Mesothelial cell of epicardium (in vitro differentiated cells): ENCODE measurements at places on chromosomes 6 and 20.

GRCh38 chr6:26304797-26305640 lies 60.0 kb upstream of the BTN3A2 start:
- peak; percentile 76 for DNase-seq

DNA sequence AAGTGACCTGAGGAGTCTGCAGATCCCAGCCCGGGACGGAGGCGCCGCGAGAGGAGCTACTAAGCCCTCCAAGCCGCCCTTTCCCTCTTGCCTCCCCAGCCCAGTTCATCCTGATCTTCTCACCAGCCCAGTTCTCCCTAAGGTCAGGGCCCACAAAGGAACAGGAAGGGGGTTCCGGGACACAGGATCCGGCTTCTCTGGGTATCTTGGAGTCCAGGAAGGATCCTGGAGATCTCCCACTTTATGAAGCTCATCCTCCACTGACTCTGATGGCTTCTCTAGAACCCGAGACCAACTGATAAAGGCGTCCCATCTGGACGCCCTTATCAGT lies 36.9 kb upstream of the HLA-C start:
- no peak for DNase-seq

DNA sequence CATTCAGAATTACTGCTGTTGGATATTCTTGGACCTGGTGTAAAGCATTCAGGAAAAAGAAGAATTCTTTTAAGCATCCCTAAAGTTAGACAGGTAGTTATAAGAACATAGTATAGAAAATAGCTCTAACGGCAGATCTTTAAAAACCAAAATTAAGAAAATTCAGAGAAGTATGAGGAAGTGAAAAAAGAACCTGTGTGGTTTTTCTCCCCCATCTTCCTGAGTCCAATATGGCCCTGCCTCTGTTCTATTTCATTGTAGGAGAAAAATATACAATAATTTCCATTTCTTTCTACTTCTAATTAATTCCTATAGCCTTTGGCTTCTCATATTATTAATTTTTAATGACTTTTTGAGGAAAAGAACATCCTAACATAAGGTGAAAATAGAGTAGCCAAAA lies 47.1 kb downstream of the FHL5 start:
- no peak for DNase-seq

DNA sequence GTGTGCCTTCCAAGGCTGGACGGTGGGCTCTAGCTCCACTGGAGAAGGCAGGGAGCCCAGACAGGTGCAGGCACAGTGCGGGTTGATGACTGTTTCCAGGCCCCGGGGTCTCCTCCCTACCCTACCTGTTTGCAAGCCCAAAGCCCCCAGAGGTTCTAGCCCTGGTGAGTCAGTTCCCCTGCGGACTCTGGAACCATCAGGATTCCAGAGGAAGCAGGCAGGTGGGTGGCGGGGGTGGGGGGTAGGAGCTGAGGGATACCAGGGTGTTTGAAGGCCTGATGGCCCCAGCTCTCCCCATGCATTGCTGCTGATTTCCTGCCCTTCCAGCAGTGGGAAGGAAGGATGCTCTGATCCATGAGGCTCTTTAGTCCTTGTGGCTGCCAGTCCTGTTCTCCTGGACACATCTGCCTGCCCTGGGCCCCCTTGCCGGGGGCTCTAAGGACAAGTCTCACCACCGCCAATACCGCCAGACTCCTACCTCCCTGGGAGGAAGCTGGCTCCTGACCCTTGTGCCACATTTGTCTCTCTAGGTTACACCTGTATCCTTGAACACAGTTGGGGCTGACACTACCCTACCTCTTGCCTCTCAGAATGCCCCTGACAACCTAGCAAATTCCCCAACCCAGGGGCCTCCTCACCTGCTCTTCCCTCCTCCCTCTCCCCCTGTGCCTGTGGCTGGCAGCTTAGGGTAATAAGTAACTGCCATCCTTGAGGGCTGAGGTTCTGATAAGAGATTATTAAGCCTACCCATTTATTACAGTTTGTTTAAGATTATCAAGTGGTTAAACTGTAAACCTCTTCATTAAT lies 21.7 kb downstream of the KCNK5 start:
- DNase-seq: no peak

DNA sequence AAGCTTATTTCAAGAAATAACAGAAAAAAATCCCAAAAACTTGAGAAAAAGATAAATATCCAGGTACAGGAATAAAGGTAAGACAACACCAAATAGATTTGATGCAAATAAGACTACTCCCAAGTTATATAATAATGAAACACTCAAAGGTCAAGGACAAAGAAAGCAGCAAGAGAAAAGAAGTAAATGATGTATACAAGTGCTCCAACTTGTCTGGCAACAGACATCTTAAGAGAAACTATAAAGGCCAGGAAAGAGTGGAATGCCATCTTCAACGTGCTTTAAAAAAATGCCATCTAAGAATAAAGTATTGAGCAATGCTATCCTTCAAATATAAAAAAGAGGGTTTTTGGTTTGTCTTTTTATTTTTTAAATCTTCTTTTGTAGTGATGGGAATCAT lies 54.2 kb downstream of the REV3L start:
- no peak for DNase-seq

DNA sequence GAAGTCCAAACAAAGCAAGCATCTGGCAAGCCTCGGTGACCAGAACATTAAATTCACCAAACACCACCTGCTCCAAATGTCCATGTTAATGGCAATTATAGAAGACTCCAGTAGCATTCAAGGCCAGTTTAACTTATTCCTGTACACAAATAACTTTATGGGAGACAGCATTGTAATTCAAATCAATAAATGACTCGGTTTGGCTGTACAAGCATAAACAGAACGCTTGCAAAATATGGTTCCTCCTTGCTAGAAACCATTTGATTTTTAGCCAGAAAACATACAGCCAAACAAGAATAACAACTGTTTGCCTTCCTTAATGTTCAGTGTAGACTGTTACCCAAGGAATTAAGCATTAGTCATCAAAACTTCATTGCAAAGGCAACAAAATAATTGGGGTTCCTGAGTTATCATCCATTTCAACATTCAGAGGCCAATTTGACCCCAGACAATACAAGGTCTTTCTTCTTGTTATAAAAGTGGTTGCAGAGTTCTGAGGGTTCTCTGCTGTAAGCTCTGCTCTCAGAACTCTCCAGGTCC lies 125.1 kb downstream of the BFSP1 start:
- no peak for DNase-seq

DNA sequence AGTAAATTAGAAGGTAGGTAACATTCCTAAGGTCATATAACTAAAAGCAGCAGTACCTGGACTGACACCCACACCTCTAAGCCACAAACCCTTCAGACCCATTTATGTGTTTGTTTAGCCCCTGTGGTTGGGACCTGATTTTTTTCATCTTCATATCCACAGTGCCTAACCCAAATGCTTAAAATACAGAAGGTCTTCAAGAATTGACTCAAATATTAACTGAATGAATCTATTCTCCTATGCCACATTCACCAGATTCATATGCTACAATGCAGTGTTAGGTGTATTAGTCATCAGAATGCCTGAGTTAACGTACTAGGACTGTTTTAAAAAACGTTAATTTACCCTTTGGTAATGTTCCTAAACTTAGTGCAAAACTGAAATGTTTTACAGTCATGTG lies 124.8 kb downstream of the AHI1 start:
- no peak for DNase-seq

DNA sequence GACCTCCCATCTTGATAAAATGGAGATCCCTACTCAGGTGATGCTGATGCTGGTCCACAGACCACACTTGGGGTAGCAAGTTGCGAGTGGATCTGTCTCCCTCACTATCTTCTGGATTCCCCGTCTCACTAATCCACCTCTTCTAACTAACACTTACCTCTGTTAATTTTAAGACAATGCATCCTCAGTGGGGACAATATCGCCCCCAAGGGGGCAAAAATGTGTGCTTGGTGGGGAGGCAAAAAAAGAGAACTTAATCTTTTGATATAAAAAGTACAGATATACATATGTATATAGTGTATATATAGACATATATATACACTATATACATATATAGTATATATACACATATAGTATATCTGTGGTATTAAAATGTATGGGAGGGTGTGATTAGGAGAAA lies 4.3 kb downstream of the LRFN2 start:
- DNase-seq: no peak

DNA sequence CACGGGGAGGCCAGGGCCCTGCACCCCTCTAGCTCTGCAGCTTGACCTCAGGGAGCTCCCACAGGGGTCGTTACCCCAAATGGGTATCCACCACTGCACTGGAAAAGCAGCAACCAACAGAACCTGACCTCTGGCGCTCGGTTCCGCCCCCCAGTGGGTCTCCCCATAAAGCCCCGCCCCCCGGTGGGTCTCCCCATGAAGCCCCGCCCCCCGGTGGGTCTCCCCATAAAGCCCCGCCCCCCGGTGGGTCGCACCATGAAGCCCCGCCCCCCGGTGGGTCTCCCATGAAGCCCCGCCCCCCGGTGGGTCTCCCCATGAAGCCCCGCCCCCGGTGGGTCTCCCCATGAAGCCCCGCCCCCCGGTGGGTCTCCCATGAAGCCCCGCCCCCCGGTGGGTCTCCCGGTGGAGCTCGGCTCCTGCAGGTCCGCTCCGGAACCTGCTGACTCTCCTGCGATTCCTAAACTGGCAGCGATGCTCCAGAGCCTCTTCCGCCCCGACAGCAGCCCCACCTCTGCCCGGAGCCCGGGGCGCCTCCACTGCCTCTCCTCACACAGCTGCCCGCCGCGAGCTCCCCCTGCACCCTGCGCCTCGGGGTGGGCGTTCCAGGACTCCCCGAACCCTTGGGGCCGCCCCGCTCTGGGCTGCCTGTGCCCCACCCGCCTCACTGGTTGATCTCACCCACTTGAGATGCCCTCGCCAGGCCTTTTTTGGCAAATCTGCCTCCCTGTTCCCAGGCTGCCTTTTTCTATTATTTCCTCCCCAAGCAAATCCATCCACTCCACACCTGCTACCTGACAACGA lies 12.1 kb downstream of the SLC2A4RG start:
- DNase-seq: no peak

GRCh38 chr20:11227602-11228001 lies 553.8 kb upstream of the JAG1 start:
- DNase-seq: no peak

DNA sequence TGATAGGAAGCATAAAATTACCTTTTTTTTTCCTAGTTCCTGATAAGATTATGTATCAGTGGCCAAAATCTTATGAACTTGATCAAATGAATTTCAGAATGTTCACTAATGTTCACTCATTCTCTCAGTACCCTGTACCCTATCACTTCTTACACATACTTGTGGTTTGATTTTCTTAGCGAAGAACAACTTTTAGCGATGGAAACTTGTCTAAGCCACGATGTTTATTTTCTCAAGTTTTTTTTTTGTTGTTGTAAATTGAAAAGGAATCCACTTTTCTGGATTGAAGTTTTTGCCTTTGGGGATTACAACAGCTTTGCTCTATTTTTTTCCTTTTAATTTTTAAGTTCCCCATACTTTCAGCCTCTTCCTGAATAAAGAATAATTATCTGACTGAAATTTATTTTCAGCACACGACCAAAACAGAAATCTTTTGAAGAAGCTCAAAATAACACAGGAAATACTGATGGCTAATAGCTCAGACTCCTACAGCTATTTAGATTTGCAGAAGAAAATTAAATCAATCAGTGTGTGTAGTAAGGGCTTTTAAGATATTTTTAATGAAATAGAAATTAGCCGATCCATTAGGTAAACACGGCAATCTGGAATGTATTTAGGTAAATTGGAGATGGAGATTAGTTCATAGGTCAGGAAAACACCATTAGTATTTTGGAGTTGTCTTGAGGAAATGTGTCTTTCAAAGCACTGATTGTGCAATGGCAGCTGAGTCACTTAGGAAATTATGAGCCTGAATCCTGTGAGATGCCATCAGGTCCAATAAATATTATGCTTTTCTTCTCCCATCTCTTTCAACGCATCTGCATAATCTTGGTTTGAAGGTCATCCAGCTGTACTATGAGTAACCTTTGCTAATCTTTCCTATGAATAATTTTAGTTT lies 217.5 kb downstream of the GJA1 start:
- no peak for DNase-seq

DNA sequence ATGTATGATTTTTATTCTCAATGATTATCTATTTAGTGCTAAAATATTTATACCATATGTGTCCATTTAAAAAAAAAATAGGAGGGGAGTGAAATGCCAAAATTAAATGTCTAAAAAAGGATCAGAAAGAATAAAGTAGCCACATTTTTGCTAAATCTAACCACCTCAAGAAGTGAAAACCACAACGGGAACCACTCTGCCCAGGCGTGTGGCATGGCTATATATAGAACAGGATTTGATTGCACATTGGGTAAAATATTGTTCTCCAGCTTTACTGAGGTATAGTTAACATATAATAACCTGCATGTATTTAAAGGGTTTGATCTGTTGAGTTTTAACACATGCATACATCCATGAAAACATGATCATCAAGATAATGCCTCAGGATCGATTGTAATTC lies 19.0 kb upstream of the AFDN start:
- no peak for DNase-seq

GRCh38 chr6:118813775-118814174 lies 80.2 kb upstream of the ASF1A start:
- DNase-seq: no peak

DNA sequence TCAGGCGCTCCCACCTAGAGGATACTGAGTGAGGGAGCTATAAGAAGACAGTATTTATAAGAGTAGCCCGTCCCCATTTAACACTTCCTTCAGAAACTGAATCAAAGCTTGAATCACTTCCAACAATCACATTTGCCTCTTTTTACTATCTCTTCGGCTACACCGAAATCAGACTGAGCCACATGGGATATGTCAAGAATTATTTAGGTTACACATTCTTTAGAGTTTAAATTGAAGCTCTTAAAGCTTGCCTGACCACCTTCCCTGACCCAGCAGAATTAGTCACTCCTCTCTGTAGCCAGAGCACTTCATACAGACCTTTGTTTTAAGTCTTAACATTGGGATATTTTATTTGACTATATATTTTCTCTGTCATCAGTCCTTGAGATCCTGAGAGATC lies 163.7 kb downstream of the MAFB start:
- no peak for DNase-seq

DNA sequence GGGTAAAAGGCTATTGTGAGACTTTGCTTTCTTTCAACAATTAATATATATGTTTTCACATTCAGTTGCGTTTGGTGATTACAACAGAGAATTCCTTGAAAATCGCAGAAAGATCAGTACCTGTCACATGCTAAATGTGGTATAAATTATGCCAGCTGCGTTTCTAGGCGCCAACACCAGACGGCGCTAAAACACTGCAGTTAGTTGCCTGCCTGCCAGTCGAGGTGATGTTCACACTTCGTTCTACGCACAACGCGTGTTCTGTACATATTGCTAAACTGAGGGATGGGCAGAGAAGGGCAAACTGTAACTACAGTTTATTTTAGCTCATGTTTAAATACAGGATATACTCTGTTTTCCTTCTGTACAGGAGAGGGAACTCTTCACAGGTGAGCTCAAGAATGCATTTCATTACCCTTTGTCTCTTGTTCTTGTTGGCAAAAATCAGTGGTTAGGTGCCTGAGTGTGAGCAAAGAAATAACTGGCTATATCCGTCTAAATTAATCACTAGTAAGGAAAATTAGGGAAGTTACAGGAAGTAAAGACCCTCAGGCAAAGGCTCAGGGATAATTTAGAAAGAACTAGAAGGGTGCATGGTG lies 100.1 kb upstream of the RGS17 start:
- peak; percentile 33 for DNase-seq

GRCh38 chr6:43376551-43376981 lies 7.1 kb upstream of the ZNF318 start:
- DNase-seq: no peak

- DNase-seq: no peak
These were observed 48.7 kb downstream of the PDYN start for GRCh38 chr20:1945134-1945618.

- no peak for DNase-seq
These were observed 137.6 kb downstream of the CLIC5 start for GRCh38 chr6:45877970-45878590.

- no peak for DNase-seq
These were observed 324.7 kb upstream of the RUNX2 start for GRCh38 chr6:45003387-45003786.

- no peak for DNase-seq
These were observed 979.0 kb upstream of the MAN1A1 start for GRCh38 chr6:120328521-120328920.
